ENCODE measurements at places on chromosomes 4 and X.

GRCh38 chr4:28488021-28488420 is 1627.4 kb downstream of the STIM2 start:
- no peak for DNase-seq

DNA sequence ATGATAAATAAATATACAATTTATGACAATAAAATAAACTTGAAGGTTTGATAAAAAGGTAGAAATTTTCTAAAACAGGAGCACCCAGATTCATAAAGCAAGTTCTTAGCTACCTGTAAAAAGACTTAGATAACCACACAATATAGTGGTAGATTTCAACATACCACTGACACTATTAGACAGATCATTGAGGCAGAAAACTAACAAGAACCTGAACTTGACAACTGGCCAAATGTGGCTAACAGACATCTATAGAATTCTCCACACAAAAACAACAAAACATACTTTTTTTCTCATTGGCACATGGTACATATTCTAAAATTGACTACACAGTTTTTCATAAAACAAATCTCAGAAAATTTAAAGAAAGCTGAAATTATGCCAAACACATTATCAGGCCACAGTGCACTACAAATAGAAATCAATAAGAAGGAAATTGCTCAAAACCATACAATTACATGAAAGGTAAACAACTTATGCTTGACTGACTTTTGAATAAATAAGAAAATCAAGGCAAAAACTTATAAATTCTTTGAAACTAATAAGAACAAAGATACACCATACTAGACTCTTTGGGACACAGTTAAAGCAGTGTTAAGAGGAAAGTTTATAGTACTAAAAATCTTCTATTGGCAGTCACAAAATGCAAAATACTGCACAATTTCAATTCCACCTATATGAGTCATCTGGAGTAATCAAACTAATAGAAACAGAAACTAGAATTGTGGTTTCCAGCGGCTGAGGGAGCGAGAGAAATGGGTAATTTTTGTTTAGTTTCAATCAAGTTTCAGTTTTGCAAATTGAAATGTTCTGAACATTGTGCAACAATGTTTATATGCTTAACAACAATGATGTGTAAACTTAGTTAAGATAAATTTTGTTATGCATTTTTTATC is 925.6 kb downstream of the SH3BGRL start:
- DNase-seq: no peak

DNA sequence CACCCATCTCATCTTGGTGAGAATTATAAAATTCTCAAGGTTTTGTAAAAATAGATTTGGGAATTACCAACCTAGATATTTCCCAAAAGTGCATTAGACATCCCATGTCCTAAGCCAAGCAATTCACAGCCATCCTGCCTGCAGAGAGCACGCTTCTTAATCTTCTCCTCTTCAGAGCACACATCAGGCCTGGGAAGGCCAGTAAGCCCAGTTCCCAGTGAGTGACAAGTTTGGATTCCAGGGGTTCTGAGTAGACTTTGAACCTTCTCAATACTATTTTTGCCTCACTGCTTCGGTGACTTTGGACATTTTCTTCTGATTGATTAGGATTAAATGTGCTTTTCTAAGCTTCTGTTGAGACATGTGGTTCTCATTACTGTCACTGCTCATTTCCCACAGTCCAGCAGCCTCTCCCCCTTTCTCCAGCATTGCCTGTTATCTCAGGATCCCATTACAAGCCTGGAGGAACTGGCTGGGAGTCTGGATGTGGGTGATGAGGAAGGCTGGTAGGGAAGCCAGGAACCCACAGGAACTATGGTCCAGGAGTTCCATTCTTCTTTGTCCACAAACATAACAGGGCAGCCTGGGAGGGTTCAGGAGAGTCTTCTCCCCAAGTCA is 56.4 kb upstream of the TMEM150C start:
- peak; percentile 50 for DNase-seq

- DNase-seq: no peak
These were observed 20.2 kb upstream of the RRAGB start for GRCh38 chrX:55697381-55697780.

GRCh38 chr4:71526637-71527406 is 188.0 kb downstream of the SLC4A4 start:
- no peak for DNase-seq

GRCh38 chr4:25783943-25784342 is 78.8 kb downstream of the SEL1L3 start:
- DNase-seq: no peak

DNA sequence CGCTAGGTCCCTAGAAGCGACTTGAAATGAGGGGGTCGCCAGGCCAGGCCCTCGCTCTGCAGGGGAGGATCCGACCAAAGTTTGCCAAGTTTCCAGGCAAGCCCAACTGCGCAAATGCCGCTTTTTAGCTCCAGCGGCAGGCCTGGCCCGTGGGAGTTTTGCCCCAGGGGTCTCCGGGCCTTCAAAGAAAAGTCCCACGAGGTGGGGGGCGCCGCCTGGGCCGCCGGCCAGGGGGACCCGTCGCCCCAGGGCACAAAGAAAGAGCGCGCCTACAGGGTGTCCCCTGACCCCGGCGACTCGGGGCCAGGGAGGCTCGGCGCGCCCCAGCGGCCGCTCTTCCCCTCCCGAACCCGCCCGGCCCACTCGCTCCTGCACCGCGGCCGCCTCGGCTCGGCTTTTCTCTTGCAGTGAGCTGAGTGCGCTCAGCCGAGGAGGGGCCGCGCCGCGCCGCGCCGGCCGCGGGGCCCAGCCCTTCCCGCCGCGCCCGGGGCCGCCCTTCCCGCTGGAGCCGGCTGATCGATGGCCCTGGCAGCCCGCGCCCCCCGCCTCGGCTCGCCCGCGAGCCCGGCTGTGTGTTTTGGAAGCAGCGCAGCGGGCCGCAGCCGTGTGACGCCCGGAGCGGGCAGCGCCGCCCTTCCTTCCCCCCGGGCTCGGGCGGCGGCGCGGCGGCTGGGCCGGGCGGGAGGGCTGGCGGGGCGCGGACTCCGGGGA is 754 bp upstream of the KLF3 start:
- DNase-seq: peak; percentile 40

- no peak for DNase-seq
These were observed 487.5 kb downstream of the IQCM start for GRCh38 chr4:149328161-149328560.

GRCh38 chr4:122163767-122164166 is 11.6 kb downstream of the BLTP1 start:
- DNase-seq: no peak

- no peak for DNase-seq
These were observed 19.6 kb downstream of the AP1S2 start for GRCh38 chrX:15834827-15835595.

GRCh38 chr4:22552812-22553211 is 36.9 kb upstream of the ADGRA3 start:
- no peak for DNase-seq

DNA sequence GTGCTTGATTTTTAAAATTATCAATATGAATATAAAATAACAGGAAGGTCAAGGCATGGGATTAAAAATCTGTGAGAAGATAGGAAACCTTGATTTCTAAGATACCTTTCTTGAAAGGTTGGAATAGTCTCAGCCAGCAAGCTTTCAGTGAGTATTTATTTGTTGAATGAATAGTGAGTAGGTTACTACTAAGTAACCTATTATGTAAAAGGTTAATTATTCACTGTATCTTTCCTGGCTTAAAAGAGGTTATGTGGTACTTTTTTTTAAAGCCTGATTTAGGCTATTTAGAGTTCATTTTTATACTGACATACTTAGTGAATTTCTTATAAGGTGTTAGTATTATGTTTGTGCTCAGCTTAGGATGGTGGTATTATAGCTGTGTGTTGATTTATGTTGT is 123.5 kb downstream of the PTPN13 start:
- DNase-seq: no peak

DNA sequence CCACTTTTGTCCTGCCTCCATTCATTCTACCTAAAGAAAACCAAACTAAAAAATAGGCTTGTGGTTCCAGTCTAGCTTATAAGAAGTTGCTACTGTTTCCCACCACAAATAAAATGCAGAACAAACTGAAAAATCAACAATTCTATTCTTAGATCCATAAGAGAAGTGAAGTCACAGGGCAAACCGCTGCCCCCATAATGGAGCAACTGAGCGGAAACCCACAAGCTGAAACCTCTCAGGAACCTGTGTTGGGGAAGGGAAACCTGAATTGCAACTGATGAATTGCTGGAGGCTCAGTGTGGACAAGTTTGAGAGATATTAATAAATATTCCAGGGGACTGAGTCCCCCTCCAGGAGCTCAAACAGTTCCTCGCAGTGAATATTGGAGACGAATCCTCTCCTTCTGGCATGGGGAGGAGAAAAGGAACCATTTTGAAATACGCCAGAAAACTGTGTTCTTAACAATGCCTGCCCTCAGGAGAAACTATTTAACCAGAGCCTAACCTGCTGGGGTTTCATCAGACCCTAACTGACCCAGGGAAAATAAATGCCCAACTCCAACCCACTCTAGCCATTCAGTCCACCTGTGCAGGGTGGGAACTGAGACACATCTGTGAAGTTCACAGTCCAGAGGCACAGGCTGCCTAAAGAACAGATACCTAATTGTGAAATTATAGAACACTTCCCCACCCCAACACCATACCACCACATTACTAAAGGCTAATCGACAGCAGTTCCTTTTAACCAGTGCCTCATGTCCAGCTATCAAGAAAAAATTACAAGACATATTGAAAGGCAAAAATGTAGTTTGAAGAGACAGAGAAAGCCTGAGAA is 22.8 kb upstream of the SH3RF1 start:
- DNase-seq: no peak

DNA sequence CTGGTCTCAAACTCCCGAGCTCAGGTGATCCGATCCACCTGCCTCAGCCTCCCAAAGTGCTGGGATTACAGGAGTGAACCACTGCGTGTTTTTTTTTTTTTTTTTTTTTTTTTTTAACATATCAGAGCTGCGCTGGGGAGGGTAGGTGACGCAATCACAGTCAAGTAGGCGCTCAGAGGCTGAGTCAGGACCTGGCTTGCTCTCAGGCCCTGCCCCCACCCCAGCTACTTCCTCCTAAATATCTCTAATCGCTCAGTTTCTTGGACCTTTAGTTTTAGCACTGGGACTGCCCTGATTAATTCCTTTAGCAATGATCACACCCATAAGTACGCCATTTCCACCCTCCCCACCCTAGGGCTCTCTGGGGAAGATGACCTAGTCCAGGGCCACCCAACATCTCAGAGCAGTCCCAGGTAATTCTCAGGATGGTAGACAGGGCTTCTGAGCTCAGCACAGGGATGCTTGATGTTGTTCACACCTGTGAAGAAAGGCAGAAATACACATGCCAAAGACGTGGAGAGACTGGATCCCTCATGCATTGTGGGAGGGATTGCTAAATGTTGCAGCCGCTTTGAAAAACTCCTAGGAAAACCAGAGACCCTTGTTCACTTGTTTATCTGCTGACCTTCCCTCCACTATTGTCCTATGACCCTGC is 50.2 kb downstream of the DDX3X start:
- DNase-seq: peak; percentile 48

GRCh38 chrX:78673246-78673645 is 14.1 kb upstream of the RTL3 start:
- no peak for DNase-seq

DNA sequence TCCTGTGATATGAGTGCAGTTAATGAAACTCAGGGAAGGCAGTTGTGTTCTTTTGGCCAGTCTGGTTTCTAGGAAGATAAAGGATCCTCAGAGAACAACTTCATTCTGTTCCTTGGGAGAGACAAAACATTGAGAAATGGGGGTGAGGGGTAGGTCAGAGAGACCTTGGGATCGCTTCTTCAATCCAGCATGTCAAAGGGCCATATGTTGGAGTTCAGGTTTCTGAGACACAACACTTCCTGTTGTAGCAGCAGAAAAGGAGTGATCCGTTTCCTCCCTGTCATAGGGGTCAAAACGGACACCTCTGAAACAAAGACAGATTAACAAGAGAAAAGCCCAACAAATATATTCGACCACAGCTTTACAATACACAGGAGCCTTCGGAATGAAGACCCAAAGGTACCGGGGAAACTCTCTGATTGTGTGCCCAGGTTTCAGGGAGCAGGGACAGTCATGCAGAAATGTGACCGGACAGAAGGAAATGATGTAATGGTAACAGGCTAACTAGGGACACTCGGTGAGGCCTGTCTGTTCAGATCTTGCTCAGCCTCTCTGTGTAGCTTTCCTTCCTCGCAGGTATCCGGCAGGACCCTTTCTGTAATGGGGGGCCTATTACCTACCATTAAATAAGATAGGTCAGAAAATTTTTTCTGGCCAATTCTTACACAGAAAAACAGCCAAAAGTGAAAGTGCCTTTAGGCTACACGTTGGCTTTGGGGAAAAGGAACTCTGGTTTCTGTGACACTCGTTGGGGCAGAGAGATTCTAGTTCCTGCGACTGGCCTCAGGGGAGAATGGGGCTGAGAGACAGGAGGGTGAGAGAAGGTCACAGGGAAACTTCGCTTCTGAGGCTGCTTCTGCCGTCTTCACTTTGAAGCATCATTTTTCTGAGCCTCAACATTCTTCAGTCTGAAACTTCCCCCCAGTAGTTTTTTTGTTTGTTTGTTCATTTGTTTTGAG is 103.3 kb upstream of the TLR3 start:
- DNase-seq: no peak

- DNase-seq: no peak
These were observed 18.4 kb downstream of the MAML3 start for GRCh38 chr4:140135529-140136088.

DNA sequence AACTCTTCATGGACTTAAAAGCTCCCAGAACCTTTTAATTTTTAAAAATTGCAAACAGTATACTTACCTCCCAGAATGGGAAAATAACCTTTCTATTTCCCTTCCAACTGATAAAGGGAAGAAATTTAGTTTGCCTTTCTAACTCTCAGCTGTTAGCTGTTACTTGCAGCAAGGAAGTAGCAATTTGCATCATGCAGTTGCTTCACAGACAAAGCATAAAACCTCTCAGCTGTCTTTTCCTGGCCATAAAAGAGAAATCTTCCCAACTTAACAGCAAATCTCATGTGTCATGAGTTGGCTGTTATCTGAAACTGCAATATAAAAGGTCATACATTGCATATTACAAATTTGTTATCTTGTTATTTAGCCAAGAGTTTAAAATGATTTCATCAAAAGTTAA is 18.4 kb downstream of the C4orf17 start:
- peak; percentile 17 for DNase-seq

- DNase-seq: no peak
These were observed 32.0 kb upstream of the MAP9 start for GRCh38 chr4:155408796-155409195.

DNA sequence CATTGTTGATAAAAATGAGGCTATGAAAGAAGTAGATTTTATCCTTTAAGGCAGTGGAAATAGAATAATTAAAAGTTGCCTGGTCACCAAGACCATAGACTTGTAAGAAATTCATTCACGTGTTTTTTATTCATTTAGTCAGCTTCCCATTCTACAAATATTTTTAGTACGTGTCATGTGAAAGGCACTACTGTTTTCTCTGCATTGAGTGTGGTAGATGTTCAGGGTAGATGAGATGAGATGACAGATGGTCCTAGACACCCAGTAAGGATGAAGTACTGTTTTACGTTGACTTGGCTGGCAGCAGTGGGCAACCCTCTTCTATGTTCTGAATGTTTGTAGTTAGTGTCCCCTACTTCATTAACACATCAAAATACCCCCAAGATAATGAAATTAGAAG is 228.1 kb downstream of the ARHGAP24 start:
- DNase-seq: no peak

DNA sequence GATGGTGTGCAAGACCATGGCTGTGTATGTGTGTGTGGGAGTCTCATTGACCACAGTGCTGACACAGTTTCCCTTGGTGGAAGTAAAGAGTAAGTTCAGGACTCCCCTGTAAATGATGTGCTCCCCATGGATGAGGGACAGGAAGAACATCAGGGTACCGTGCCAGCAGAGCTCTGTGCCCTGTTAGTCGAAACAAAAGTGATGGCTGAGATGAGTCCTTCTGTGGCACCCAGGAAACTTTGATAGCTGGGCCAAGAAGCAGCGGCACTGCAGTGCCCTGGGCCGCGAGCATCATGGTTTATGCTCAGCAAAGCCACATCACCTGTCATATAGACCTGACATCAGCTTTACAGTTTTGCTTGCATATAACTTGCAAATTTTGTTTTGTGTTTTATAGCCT is 61.4 kb upstream of the CLDN34 start:
- no peak for DNase-seq

All from AG09309 (cell line).